ENCODE measurements at places on chromosomes 5 and 9.
A peak's percentile ranks its signal among the peaks of the same experiment; 100 is the strongest.

GRCh38 chr5:125720348-125720685 lies 702.9 kb upstream of the GRAMD2B start:
- DNase-seq, result no peak

GRCh38 chr5:39370555-39371366 lies 6.5 kb upstream of the C9 start:
- DNase-seq, result no peak

DNA sequence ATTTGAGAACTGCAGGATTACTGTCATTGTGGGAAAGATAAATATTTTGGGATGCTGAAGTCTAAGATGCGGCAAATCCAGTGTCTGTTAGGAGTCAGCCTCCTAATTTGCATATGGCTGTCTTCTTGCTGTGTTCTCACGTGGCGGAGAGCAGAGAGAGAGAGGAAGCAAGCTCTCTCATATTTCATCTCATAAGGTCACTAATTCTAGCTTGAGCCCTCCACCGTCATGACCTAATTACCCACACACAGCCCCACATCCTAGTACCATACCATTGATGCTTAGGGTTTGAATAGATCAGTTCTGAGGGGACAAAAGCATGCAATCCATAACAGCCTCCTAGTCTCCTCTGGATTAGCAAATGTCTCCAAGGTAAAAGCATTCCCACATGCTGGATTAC lies 124.5 kb downstream of the CDH12 start:
- no peak for DNase-seq

DNA sequence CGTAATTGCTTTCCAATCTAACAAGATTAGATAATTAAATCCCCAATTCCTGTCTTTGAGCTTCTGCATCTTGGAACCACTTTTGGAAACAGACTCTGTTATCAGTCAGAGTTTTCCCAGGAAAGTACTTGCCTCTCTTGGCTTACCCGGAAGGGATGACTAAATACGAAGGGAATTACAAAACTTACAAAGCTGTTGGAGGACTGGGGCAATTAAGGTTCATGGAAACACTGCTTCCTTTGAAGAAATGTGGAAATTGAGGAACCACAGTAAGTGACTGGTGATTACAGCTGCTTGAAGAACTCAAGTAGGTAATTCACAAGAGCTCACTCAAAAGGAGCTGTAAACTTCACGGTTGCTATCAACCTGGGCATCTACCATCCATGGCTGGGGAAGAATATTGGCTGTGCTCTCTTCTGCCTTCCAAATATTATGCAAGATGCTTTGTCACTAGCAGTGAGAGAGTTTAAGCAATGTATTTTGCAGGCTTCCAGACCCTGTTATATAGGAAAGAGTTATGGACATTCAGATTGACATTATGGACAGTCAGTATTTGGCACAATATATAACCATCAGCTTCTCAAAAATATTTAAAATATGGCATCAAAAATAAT lies 104.6 kb upstream of the MAN2A1 start:
- no peak for DNase-seq

DNA sequence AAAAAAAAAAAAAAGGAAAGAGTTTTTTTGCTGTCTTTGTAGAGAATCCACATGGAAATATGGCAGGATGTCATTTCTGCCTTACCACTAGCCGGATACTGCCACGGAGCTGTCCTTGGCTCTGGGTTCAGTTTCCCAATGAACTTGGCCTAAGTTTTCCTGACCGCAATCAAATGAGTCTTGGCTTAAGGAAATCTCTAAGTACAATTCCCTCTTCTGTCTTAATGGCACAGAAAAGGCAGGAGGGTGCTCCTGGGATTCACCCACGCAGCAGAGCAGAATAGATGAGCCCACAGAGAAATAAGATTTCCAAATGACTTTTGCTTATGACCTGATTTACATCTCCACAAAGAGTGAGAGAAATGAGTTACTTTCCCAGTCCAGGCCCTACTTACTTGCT lies 284.0 kb upstream of the VLDLR start:
- DNase-seq, result no peak

- DNase-seq, result no peak
These were observed 602.7 kb upstream of the ZNF608 start for GRCh38 chr5:125348936-125349831.

DNA sequence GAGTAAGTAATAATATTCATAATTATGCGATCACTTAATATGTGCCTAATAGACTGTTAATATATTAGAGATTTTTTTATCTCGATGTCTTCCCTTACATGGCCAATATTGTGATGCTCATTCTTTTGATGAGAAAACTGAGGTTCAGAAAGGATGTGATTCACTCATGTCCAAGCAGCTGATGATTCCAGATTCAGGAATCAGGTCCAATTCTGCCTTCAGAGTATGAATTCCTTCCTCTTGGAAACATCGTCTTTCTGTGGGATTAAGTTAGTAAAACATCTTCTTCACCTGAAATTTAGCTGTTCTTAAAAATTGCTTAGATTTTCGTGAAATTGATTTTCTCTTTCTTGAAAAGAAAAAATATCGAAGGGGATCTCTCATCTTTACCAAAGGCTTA lies 242.5 kb upstream of the RFX3 start:
- no peak for DNase-seq

GRCh38 chr9:128928624-128929023 lies 7.8 kb downstream of the PHYHD1 start:
- DNase-seq, result no peak

GRCh38 chr5:115599924-115600323 lies 2.4 kb downstream of the TICAM2 start:
- DNase-seq, result no peak

- DNase-seq, result no peak
These were observed 221.7 kb downstream of the PBX3 start for GRCh38 chr9:125968714-125969374.

- DNase-seq, result no peak
These were observed 5.8 kb upstream of the ISL1 start for GRCh38 chr5:51377151-51378060.

- DNase-seq, result no peak
These were observed 1.8 kb upstream of the SELENOP start for GRCh38 chr5:42813533-42813932.

- no peak for DNase-seq
These were observed 259.5 kb downstream of the GAS1 start for GRCh38 chr9:86687788-86688187.

GRCh38 chr9:15498246-15498995 lies 12.3 kb downstream of the PSIP1 start:
- DNase-seq, result no peak

- DNase-seq, result no peak
These were observed 77.7 kb upstream of the ASS1 start for GRCh38 chr9:130366888-130367550.

DNA sequence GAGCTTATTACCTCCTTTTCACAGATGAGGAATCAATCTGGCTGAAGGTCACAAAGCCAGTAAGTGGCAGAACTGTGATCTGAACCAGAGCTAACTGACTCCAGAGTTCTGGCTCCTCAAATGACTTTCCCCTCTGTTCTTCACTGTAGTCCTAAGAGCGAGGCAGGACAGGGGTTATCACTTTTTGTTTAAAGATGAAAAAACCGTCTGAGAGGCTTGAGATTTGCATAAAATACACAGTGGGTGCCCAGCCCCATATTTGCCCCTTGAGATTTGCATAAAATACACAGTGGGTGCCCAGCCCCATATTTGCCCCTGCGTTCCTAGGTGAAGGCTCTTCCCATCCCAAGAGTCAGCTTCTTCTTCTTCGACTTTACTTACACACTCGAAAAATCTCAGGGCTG lies 667 bp downstream of the FBXO10 start:
- DNase-seq, result no peak

DNA sequence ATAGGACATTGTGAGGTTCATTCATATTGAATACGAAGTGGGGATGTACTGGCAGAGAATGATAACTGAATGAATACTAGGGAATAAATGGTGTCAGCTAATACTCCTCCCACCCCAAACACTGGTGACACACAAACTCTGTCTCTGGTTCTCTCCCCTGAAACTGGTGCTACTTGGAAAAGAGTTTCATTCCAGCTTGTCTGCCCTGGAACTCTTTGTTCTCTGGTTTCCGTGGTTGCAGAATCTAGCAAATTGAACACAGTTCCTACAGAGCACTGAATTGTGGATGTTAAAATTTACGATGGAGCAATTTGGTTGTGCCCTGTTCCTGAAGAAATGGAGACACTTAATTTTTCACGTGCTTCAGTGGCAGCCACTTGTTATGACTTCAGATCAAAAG lies 181.7 kb downstream of the KCTD16 start:
- no peak for DNase-seq

GRCh38 chr5:137233726-137234125 lies 265.4 kb downstream of the SPOCK1 start:
- no peak for DNase-seq

DNA sequence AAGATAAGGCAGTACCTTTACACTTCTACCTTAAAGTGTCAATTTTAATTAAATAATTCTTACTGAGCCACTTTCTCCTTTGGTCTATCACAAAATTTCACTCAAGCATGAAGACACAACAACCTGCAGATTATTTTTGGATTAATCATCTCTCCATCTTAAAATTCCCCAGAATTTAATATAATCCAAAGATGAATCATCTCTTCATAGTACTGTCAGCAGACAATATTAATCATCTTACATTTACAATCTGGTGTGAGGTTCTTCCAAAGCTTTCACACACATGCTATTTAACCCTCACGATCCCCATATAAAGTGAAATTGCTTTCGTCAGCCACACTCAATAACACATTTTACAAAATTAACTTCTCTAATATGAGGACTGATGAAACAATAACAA lies 43.0 kb downstream of the LHFPL2 start:
- no peak for DNase-seq

- DNase-seq, result no peak
These were observed 34.2 kb downstream of the JADE2 start for GRCh38 chr5:134559672-134560071.

DNA sequence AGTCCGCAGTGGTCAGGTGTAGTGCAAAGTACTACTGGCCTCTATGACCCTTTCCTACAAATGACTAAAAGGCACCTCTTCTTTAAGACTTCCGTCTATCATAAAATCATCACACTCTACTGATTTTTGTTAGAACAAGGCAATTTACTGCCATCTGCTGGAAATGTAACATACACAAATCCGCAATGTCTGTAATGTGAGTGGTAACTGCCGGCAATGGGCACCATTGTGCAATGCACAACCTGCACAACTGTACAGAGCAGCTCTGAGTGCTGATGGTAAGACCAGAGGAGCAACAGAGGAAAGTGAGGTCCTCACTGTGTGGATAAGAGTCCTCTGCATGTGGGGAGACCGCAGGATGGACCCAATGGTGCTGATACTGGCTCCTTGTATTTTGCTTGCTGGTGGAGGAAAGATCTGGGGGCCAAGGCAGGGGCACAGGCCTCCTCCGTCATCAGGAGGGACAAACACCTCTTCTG lies 103.7 kb downstream of the ATPSCKMT start:
- peak; percentile 34 for DNase-seq

GRCh38 chr5:118883362-118883761 lies 105.0 kb downstream of the DTWD2 start:
- DNase-seq, result no peak

DNA sequence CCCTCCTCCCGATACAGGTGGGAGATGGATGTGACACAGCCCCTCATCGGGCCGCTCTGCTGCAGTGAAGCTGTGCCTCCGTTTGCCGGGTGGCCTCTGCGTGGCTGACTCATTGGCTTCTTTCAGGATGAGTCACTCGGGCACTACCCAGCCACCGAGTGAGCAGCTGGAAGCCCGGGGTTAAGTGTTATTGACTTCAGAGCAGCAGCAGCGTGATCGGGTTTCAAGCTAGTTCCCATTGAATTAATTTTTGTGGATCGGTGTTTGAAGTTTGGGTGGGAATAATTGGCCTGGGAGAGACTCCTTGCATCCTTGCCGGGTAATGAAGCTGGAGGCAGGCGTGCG lies 266.4 kb upstream of the IRX4 start:
- DNase-seq, result no peak

- no peak for DNase-seq
These were observed 83.7 kb downstream of the HINT1 start for GRCh38 chr5:131081374-131081773.

- DNase-seq, result peak; percentile 67
These were observed 7.6 kb upstream of the BARX1 start for GRCh38 chr9:93962561-93963440.

DNA sequence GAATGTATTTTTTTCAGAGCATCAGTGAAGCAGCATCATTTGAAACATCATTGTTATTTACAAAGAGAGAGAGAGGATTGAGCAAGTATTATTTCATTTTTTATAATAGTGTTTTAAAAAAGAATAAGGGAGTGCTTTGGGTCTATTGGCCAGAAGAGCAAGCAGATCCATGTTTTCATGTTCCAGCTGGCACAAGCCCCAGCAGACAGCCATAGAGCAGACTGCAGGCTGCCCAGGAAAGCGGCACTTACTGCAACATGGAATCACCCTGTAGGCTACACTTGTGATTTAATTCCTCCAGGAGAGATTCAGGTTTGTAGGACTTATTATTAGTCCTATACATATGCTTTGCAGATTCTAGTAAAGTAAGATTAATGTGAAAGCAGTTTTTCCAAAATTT lies 407.0 kb upstream of the GRAMD2B start:
- DNase-seq, result no peak

DNA sequence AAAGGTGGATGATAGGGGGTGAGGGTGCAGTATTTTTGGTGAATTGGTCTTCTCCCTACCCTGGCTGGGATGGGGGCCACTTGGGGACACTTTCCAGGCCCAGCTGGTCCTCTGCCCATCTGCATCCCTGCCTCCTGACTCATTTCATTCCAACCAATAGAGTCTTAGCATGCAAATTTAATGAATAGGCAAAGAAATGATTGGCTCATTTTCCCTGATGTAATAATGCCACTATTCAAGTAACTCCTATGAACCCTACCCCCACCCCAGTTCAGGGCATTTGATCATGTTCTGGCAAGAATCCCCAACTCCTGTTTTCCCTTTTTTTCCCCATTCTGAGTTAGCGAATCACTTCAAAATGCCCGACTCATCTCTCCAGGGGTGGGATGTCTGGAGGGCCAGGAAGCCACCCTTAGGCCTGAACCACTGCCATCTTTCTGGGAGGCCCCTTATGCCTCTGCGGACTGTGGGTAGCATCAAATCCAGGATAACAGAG lies 56.7 kb downstream of the PCDH1 start:
- peak; percentile 93 for DNase-seq
